ENCODE measurements at places on chromosomes 3 and 15.

GRCh38 chr3:189624130-189624529, 7.1 kb upstream of the TP63 start:
- DNase-seq = no peak

GRCh38 chr3:42410370-42411131, at the start of gene LYZL4:
Gene LYZL4, minus strand, starts transcription at chr3:42410610. Its CDS starts 3,359 bp downstream, at chr3:42407251.
- DNase-seq = no peak

DNA sequence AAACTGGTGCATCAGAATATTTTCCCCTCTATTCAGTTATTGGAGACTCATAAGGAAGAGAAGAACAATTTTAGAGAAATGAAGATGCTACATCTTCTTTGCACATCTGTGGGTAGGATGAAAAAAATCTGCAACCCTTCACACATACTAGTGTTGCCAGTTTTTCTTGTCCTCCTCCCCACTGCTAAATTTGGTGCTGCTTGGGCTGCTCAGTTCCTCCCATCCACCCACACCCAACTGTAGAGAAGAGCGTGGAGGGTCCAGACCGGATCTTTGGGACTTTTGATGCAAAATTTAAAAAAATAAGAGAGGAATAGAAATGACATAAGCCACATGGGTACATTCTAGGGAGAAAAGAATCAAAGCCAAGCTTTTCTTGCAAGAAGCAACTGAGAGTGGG, 8.7 kb upstream of the RASA2 start:
- DNase-seq = no peak

GRCh38 chr3:65811086-65811761, 227.5 kb downstream of the MAGI1 start:
- DNase-seq = no peak

GRCh38 chr3:168596175-168596823, 500.6 kb upstream of the GOLIM4 start:
- DNase-seq = no peak

DNA sequence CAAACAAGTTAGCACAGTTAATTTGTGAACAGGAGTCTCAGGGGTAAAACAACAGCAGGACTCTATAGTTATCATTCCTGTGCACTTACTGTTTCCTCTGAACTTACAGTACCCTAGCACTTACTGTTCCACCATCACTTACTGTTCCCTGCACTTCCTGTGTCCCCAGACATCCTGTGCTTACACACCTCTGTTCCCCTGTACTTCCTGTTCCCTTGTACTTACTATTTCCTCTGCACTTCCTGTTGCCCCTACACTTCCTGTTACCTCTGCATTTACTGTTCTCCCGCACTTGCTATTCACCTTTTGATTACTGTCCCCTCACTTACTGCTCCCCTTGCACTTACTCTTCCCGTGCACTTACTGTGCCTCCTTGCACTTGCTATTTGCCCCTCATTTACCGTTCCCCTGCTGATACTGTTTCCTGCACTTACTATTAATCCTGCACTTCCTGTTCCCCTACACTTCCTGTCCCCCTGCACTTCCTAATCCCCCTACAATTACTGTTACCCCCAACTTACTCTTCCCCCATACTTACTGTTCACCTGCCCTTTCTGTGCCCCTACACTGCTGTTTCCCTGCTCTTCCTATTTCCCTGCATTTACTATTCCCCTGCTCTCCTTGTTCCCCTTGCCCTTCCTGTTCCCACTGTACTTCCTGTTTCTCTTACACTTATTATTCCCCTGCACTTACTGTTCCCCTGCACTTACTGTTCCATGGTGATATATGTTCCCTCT, 30.3 kb downstream of the TPRA1 start:
- DNase-seq = no peak

DNA sequence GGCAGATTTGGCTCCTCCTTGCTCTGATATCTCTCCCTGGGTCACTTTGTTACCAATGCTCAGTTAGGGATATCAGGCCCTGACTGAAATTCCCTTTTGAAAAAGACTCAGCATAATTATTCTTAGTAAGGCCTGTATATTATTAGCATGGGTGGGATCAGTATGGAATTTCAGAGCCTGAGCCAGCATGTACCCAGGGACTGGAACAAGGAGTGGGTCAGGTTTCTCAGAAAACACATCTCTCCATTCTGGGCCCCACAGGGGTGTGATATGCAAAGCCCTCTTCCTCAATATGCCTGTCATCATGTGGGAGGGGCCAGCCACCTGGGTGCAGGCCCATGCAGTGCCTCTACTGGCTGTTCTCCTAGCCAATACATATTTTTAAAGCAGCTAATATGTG, 423.2 kb downstream of the EPHB1 start:
- DNase-seq = no peak

GRCh38 chr3:81270603-81271379, 490.7 kb downstream of the GBE1 start:
- DNase-seq = no peak

GRCh38 chr3:82416830-82417229, 655.4 kb upstream of the GBE1 start:
- DNase-seq = no peak

GRCh38 chr15:62607643-62608042, 434.9 kb upstream of the TPM1 start:
- DNase-seq = no peak
